LoVo (cell line): ENCODE measurements at places on chromosomes 12 and 14.
A peak's percentile ranks its signal among the peaks of the same experiment; 100 is the strongest.

DNA sequence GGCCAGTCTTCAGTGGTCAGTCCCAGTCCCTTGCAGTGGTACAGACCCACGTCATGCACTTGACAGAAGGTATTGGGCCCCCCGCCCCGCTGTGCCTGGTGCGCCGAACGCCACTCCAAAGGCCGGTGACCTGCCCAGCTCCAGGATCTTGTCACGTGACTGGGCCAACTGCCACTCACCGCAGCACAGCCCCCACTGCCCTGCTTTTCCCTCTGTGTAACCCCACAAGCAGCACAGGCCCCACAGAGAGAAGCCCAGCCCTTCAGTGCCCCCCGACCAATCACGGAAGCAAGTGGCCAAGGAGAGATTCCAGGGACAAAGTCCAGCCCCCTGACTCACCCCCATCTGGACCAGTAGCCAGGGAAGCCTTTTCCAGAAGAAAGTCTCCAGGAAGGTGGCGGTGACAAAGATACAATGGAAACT lies 498 bp downstream of the GPR132 start:
- no peak for DNase-seq

DNA sequence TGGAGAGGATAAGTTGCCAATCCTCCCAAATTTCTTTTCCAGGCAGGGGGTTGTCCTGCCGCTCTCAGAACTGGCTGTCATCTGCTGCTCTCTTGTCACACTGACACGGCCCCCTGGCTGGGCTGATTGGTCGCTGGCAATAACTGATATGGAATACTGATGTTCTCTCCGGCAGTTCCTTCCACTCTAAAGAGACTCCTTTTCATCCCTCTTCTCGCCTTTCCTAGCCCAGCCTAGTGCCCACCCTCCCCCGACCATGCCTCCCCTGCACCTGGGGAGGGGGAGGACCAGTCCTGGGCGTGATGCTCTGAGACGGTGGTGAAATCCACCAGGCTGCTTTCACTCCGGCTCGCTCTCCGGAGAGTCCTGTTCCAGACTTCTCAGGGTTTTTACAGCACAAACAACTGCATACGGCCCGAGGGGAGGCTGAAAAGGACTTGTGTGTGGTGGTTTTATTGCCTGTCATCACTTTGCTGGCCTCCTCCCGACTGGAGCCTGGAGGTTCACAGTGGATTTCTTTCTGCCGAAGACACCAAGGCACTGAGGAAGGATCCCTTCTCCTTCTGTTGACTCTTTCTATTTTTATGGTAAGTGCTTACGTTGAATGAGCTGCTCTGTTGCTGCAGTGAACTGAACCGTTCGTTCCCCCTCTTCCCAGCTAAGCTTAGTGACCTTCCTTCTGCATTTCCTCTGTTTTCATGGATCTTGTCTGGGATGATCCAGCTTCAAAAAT lies at the start of gene ANO4:
Gene ANO4 (plus strand): TSS at position 336 of the 733 bp plus-strand sequence. CDS start 107,010 bp downstream, outside the sequence.
- no peak for DNase-seq

GRCh38 chr12:2284321-2284813 lies 231.6 kb downstream of the CACNA1C start:
- no peak for DNase-seq

- no peak for DNase-seq
These were observed 9.4 kb upstream of the C12orf75 start for GRCh38 chr12:105321125-105321524.

DNA sequence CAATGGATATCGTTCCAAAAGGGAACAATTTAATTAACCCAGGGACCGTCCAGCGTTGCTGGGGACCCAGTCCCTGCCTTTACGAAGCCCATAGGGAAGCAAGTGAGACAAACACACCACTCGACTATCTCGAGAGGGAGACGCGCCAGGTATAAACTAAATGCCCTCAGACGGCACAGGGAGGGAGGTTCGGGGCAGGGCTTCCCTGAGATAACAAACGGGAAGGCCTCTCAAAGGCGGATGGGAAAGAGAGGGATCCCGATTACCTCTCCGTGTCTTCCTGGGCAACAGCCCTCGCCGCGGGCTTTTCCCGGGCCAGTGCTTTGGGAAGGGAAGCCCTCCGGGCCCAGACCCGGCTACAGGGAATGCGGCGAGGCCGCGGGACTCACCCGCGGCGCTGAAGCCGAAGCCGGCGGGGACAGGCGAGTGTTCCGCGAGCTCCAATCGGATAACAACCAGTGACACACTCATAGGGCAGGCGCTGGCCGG lies 390 bp downstream of the BRAP start:
- DNase-seq = peak; percentile 34

- no peak for DNase-seq
These were observed 246.6 kb downstream of the CHST11 start for GRCh38 chr12:104703372-104703771.

GRCh38 chr14:22978981-22979671 lies 3.2 kb downstream of the AJUBA start:
- DNase-seq = no peak

- no peak for DNase-seq
These were observed 374.2 kb downstream of the BCL11B start for GRCh38 chr14:98897605-98898309.

GRCh38 chr12:93136253-93137055 lies 207.4 kb upstream of the EEA1 start:
- no peak for DNase-seq

- DNase-seq = no peak
These were observed 70.3 kb upstream of the SCN8A start for GRCh38 chr12:51520576-51521325.

- no peak for DNase-seq
These were observed 105.0 kb downstream of the FAR2 start for GRCh38 chr12:29253906-29254625.

DNA sequence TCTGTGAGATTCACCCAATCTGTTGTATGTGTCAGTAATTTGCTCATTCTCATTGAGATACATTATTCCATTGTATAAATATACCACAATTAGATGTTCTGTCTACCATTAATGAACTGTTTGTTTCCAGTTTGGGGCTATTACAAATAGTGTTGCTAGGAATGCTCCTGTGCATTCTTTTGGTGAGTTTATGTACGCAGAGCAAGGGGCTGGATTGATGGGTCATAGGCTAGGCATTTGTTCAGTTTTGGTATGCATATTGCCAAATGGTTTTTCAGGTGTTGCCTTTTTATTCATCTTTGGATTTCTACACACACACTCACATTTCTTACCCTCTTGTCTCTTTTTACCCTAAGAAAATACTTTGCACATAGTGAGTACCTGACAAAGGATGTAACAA lies 93.4 kb downstream of the GPATCH2L start:
- no peak for DNase-seq

GRCh38 chr14:20632831-20633691 lies 8.4 kb downstream of the OR6S1 start:
- peak; percentile 90 for DNase-seq

DNA sequence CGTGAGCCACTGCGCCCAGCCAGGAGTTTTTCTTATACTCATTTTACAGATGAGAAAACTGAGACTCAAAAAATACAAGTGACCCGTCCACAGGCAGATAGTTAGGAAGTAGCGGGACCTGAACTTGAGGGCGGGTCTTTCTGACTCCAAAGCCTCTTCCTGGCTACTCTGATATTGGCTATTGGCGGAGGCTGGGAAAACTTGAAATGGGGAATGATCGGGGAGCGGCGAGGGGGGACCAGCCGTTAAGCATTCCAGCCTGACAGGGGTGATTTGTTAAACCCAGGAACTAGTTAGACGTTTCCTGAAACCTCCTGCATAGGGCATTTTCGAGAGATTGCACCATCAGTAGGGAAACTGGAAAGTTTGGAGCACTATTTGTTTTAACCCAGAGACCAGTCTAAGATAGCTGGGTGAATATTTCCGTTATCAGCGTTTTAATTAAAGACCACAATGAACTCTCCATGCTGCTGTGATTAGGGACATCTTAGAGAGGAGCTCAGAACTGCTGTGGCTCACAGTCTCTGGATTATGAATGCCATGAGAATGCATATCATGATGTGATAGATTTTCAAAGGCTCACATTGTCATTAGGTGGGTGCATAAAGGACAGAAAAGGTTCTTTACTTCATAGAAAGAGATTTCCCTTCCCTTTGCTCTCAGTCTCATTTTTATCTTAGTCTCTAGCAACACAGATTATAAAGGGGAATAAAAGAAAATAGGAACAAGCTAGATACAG lies 2.5 kb downstream of the NR1H4 start:
- DNase-seq = no peak

GRCh38 chr14:96243785-96244184 lies 12.2 kb upstream of the BDKRB1 start:
- no peak for DNase-seq

DNA sequence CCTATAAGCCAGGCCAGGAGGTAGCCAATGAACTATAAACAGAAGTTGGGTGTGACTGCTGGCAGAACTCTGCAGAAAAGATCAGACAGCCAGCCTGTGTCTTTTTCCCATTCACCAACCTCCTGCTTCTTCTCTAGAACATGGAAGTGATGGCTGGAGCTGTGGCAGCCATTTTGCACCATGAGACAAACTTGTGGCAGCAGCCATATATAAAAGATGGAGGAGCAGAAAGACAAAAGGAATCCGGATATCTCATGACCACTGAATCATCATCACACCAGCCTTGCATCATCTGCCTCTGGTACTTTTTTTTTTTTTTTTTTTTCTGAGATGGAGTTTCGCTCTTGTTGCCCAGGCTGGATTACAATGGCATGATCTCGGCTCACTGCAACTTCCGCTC lies 8.7 kb downstream of the BEGAIN start:
- DNase-seq = no peak

DNA sequence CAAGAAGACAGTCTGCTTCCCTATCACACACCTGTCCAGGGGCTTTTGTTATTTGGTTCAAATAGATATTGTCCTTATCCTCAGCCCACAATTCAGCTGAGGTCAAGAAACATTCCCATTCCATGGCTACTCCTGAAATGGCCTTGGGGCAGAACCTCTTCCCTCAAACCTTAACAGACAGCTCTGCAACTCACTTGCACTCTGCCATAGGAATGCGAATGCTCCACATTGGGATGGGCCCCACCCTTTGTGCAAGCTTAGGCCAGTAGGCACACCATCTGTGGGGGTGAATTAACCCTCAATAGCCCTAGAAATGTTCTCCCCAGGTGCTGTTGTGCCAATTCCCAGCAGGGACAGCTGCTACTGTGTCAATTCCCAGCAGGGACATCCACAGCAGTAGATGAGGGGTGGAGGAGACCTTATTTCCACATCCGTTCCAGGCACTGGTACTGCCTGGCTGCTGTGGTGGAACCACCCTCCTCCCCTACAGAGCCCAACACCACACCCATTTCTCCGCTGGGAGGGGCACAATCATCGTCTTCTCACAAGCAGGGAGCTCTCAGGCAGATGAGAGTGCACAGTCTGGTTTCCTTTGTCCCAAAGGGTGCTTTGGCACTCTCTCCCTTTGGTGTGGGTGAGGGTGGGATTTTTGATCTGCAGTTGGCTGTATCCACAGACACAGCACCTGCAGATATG lies 42.3 kb upstream of the GLIPR1 start:
- DNase-seq = no peak

GRCh38 chr12:7959701-7960121 lies 23.7 kb upstream of the SLC2A3 start:
- no peak for DNase-seq

DNA sequence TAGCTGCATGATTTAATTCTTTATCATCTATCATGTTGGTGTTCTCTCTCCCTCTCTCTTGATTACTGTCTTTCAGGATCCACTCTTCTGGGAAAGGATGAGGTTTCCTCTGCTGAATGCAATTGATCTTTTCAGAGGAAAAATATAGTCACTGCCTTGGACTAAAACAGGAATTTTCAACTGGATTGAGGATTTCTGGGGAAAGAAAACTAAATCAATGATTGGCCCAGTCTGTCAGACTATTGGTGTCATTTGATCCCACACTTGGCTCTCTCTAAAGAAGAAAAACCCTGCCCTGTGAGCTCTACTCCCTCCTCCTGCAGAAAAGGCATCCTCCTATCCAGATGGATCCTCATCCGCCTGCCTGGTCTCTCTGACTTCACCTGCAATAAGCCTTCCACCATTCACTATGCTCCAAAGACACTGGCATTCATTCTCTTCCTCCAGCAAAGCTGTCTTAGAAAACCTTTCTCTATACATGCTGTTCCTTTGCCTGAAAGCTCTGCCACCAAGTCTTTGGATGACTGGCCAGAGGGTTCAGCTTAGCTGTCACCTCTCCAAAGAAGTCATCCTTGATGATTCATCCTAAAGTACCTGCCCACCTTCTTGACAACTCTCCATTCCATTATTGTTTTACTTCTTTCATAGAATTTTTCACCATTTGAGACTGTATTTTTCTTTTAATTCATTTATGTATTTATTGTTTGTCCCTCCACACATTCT lies 127.7 kb upstream of the CAND1 start:
- DNase-seq = no peak

GRCh38 chr14:36944307-36945010 lies 227.9 kb downstream of the SLC25A21 start:
- no peak for DNase-seq

DNA sequence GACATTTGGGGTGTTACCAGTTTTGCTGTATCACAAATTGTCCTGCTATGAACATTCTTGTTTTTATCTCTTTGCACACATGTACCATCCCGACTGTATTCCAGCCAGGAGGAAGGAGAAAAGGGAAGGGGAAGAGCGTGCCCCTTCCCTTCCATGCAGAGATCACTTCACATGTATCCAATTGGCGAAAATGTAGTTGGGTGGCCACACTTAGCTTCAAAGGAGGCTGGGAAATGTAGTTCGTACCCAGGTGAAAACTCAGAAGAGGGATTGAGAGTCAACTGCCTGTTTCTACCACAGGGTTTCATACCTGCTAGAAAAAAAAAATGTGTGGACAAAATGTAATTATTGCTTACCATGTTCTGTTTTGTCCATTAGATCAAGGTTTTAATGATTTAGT lies 189.1 kb upstream of the PELI2 start:
- no peak for DNase-seq

DNA sequence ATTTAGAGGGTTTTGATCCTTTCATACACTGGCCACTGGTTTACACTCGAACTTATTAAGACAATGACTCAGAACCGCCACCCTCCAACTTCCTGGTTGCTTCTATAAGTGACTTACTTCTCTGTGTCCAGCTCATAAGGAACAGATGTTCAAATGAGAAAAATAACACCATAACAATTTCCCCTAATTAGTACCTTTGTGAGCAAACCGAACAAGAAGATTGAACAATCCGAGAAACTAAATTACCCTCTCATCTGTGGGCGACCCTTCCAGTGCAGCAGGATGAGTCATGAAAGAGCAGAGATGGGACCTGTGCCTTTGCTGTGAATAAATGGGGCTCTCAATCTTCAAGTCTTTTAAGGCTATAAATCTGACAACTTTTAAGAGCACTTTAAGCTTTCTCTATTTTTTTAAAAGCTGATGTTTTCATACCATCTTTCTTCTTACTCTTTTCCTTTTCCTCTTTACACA lies 146.8 kb upstream of the RASSF8 start:
- peak; percentile 55 for DNase-seq

DNA sequence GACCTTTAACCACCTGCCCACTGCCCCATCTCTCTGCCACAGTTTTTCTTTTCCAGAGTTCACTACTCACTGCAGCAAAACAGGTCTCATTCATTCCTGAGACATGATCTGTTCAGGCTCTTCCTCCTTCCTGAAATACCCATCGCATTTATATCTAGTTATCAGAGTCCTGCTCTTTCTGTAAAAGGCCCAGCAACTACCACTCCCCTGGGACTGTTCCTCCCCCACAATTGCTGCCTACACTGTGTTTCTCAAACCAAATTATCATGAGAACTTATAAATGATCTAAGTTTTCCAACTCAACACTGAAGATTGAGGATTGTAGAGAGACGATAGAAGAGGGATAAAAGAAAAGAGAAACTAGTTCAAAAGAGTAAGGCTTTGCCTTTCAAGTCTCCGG lies 40.8 kb upstream of the EPS8 start:
- no peak for DNase-seq
